ENCODE measurements at places on chromosomes 4 and X.

DNA sequence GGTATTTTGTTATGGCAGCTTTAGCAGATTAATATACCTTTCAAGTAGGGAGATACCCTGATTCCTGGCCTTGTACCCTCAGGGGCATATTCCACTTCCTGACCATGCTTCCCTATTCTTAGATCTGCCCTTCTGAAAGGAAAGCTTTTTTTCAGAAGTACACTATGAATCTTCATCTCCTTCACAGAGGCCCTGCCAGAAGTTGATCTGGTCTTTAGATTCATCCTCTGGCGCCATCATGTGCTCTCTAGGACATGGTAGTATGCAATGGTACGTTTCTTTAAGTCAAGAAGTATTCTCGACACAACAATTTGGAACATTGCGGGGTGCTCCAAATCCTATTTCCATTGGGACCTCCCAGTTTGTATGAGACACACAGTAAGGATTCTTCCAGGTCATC is 39.6 kb upstream of the DIPK2B start:
- DNase-seq = no peak

GRCh38 chr4:41656572-41657520 is 91.7 kb downstream of the PHOX2B start:
- DNase-seq = no peak

GRCh38 chr4:108901291-108901690 is 138.4 kb upstream of the ETNPPL start:
- peak; percentile 70 for DNase-seq

DNA sequence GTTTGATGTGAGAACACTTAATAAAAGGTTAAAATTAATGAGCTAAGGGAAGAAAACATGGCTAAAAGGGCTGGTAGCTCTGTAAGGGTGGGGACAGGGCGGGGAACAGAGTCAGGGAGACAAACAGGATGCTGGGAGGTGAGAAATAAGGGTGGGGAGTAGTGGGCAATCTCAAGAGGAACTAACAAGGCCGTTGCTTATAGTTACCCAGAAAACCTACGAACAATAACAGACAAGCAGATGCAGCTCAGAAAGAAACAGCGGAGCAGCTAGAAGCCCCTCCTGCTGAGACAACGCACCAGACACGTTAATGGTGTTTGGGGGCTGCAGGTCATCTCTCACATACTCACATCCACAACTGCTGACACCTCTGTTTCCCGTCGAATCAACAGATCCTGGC is 9.7 kb upstream of the KLF3 start:
- DNase-seq = no peak

DNA sequence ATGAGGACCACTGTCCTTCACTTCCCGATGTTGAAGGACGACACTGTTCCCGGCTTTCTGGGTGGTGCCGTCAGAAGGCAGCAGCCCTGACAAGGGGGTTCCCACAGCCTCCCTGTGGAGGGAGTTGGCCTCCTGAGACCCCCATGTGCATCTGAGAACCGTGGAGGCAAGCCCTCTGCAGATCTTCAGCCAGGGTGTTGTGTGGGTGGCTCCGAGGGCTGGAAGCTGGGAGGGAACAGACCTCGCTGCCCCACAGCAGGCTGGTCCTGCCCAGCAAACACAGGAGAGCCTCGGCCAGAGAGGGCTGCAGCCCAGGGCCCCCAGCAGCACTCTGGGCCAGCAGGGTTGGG is 16.2 kb downstream of the DGKQ start:
- no peak for DNase-seq

- DNase-seq = peak; percentile 4
These were observed 1216.5 kb downstream of the RAPGEF2 start for GRCh38 chr4:160319221-160319867.

- peak; percentile 31 for DNase-seq
These were observed 1.1 kb downstream of the OCIAD2 start for GRCh38 chr4:48905363-48906015.

GRCh38 chrX:55142206-55142918 is 53.5 kb downstream of the PAGE2 start:
- no peak for DNase-seq

DNA sequence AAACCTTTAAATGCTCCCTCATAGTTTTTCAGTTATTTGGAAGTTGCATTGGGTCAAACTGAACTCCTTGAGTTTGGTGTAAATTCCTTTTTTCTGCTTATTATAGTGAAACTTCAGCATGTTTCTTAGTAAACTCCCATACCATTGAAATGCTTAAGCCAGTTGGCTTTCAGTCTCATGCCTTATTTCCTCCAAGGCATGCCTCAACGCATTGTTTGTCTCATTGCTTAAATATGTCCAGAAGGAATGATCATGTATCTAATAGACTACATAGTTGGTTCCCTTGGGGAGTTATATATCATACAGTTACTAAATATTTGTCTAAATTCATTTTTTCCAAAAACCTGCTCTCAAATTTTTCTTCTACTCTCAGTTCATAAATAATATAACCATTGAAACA is 114.0 kb downstream of the STOX2 start:
- peak; percentile 74 for DNase-seq

DNA sequence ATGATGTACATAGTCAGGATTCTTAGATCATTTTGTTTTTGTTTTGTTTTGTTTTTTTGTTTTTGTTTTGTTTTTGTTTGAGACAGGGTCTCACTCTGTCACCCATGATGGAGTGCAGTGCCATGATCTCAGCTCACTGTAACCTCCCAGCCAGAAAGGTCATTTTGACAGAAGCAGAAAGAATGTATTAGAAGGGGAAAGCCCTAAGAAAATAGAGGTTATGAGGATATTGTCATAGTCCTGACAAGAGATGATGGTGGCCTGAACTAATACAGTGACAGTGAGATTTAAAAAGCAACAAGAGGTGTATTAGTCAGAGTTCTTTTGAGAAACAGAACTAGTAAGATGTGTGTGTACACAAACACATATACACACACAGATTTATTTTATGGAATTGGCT is 503.3 kb downstream of the RPA4 start:
- DNase-seq = no peak

- no peak for DNase-seq
These were observed 524.3 kb upstream of the MAGEB2 start for GRCh38 chrX:29691044-29691443.

DNA sequence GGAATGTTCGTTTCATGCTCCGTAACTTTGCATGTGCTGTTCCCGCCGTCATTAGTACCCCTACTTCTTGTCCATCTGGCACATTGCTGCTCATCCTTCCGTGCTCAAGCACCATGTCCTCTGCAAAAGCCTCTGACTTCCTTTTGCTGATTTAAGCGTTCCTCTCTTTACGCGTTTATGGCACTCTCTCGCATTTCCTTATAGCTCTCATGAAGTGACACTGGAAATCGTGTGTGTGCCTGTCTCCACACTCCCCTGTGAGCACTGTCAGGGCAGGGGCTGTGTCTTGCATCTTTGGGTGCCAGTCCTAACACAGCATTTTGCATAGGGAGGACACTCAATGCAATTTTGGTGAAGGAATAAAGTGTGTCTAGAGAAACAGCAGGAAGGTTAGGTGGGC is 210.6 kb upstream of the FAT1 start:
- DNase-seq = no peak

- DNase-seq = peak; percentile 27
These were observed 207.3 kb downstream of the HS6ST2 start for GRCh38 chrX:132751063-132751690.

DNA sequence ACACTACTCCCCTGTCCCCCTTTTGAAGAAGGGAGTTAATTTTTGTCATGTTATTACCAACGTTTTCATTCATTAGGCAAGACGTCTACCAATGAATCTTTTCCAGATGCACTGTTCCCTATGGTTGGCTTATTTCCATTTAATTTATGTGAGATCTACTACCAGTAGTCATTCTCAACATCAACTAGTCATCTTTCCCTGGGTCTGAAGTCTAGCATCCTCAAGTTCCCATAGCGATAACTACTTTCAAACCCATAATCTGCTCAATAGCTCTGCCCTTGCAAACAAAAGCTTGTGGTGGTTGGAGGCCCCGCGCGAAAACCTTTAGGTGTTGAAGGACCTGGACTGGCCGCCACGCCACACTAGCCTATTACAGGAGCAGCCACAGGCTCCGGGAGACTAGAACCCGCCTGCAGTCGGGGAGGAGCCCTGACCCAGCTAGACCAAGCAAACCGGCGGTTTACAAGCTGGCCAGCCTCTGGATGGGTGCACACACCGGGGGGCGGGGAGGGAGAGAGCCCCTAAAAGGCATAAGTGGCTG is 746 bp downstream of the PPAT start:
- peak; percentile 51 for DNase-seq

GRCh38 chrX:25733148-25733547 is 405.0 kb upstream of the MAGEB18 start:
- DNase-seq = no peak

- DNase-seq = no peak
These were observed 129.4 kb downstream of the RASL11B start for GRCh38 chr4:52991472-52991871.

DNA sequence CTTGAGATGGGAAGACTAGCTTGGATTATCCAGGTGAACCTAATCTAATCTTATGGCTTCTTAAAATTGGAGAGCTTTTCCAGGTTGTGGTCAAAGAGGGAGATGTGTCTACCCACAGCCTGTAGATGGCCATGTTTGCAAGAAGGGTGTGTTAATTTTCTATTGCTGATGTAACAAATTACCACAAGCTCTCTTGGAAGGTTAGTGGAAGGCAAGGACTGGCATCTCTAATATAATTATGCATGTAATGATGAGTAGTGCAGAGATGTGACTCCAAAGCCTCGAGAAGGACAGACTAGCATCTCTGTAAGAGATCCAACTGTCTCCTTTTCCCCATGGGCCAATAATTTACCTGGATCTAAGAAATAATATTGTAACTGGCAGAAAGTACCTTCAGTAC is 3.2 kb upstream of the ADH1B start:
- DNase-seq = no peak

DNA sequence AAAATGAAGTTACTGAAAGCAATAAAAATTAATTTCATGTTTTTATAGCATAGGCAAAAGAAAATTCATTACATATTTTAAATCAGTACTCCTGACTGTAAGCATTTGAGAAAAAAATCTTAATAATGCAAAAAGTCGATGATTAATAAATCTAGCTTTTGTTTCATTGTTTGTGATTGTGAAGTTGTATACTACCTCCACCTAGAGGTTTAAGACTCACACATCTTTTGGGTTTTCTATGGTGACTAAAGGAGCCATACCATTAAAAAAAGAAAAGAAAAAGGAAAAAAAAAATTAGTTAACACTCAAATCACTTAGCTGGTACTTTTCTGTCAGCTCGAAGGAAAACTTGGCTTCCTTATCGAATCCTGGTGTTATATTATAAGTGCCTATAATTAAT is 2.0 kb downstream of the GABRA2 start:
- DNase-seq = no peak

- DNase-seq = no peak
These were observed 562.1 kb upstream of the ADGRL3 start for GRCh38 chr4:60637976-60638375.

DNA sequence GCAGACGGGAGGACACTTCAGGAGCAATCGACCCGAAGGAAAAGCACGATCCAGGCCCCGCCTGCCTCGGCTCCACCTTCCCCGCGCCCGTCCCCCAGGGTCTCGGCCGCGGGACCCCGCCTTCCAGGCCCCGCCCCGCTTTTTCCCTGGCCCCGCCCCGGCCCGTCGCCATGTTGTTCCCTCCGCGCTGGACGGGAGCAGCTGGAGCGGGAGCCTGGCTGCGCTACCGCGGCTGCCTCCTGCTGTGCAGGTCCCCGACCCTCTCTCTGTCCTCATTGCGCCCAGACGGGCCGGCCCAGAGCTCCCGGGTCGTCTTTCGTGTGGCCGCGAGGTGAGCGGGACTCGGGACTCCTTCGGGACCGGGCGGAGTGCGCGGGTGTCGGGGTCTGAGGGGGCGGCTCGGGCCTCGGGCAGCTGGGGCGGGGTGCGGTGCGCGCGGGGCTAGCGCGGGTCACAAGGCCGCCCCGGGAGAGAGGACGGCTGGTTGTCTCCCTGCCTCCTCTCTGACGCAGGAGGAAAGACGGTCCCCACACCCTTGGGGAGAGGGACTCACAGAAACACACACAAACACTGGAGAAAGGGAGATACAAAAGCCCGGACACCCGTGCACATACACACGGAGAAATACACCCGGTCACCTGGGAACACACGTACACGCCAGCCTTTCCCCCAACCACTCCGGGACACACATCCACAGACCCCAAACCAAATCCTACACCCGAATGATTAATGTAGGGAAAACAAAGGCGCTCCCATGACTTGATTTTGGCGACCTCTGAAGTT is at the start of gene RAB9A:
RAB9A (plus strand) TSS at position 171 of the 783 bp plus-strand sequence. CDS start 19,619 bp downstream, outside the sequence.
- peak; percentile 70 for DNase-seq

- DNase-seq = no peak
These were observed 7.7 kb downstream of the AKAP17A start for GRCh38 chrX:1598876-1599790.

GRCh38 chr4:40193578-40193977 is 3.3 kb upstream of the RHOH start:
- no peak for DNase-seq

DNA sequence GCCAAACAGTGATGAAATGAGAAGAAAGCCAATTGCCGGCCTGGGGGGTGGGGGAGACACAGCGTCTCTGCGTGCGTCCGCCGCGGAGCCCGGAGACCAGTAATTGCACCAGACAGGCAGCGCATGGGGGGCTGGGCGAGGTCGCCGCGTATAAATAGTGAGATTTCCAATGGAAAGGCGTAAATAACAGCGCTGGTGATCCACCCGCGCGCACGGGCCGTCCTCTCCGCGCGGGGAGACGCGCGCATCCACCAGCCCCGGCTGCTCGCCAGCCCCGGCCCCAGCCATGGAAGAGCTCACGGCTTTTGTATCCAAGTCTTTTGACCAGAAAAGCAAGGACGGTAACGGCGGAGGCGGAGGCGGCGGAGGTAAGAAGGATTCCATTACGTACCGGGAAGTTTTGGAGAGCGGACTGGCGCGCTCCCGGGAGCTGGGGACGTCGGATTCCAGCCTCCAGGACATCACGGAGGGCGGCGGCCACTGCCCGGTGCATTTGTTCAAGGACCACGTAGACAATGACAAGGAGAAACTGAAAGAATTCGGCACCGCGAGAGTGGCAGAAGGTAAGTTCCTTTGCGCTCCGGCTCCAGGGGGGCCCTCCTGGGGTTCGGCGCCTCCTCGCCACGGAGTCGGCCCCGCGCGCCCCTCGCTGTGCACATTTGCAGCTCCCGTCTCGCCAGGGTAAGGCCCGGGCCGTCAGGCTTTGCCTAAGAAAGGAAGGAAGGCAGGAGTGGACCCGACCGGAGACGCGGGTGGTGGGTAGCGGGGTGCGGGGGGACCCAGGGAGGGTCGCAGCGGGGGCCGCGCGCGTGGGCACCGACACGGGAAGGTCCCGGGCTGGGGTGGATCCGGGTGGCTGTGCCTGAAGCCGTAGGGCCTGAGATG is at the start of gene SHOX:
SHOX (plus strand) TSS at position 180 of the 885 bp plus-strand sequence; CDS start at position 287, 107 bp downstream.
- DNase-seq = no peak

- DNase-seq = no peak
These were observed 46.5 kb downstream of the RELL1 start for GRCh38 chr4:37639551-37640285.

DNA sequence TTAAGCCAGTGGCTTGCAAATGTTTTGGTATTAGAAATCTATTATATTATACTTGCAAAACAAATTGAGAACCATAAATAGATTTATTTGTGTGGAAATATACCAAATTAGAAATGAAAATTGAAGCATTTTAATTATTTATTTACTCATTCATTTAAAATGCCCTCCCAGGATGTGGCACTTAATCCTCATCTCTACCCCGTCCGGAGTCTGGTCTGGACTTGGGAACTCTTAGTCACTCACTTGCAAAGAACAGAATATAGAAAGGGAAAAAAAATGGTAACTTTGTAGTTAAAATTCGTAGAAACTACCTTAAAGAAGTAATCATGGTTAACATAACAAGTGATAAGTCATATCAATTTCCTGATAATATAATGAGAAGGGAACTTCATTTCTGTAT is 775.9 kb upstream of the INTU start:
- DNase-seq = no peak

All from fibroblast of skin of abdomen (primary cell).